ENCODE measurements at places on chromosomes 1 and 21.

GRCh38 chr1:19432943-19433718 lies 52.2 kb downstream of the CAPZB start:
- no peak for DNase-seq

DNA sequence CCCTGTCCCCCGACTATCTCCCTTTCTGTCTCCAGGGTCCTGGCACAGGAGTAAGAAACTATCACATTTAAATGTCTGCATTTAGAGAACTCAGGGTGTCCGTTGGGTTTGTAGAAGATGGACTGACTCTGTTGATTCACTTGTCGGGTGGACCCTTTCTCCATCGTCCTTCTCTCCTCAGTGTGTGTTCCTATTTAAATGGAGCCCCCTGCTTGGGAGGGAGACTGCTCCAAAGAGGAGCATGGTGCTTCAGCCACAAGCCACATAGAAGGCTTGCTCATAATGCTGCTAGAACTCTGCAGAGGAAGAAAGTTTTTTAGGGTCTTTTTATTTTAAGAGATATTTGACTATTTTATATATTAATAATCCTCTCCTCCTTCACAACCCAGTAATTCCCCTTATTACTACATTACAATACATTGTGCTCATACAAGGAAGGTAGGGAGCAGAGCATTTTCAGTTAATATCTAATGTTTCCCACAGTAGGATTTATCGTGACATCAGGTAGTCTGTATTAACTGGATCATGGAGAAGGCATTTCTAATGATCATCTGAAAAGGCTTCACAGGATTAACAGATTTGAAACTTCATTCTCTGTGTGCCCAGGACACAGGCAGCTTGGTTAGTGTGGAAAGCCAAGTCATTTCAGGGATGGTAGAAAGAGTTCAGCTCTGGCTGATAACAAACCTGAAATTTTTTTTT lies 13.8 kb downstream of the FGGY start:
- no peak for DNase-seq

- peak; percentile 28 for DNase-seq
Observed at GRCh38 chr1:94237291-94238226, at the start of gene ARHGAP29. ARHGAP29 (minus strand) TSS chr1:94237584; CDS start chr1:94231611, 5,973 bp downstream.

DNA sequence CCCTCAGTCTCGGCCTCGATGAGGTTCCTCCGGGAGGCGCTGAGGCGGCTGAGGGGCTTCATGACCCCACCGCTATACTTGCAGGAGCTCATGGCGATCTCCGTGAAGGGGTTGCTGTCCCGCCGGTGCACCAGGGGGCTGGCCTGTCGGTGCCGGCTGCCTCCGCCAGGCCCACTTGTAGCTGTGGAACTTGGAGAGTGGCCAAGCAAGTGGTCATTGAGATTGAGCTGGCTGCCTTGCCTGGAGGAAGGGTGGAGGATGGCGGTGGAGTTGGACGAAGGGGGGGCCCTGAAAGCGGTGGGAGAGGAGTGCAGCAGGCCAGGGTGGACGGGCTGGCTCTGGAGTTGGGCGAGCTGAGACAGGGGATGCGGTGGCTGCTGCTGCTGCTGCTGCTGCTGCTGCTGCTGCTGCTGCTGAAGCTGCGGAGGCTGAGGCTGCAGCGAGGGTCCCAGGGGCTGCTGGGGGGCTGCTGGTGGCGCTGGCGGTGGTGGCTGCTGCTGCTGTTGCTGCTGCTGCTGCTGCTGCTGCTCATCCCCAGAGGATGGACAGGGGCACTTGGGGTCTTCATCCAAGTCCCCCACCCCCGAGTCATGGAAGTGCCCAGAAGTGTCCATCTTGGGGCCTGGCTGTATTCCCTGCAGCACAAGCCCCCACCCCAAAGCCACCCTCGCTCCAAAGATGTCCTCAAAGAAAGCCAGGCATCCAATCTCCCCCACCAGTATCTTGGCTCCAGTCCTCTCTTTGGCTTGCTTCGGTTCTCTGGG lies 548 bp downstream of the KCNN3 start:
- no peak for DNase-seq

GRCh38 chr1:51238034-51238403 lies 1.9 kb downstream of the RNF11 start:
- no peak for DNase-seq

- DNase-seq: no peak
Observed at GRCh38 chr1:50493710-50494109, 70.5 kb upstream of the DMRTA2 start.

DNA sequence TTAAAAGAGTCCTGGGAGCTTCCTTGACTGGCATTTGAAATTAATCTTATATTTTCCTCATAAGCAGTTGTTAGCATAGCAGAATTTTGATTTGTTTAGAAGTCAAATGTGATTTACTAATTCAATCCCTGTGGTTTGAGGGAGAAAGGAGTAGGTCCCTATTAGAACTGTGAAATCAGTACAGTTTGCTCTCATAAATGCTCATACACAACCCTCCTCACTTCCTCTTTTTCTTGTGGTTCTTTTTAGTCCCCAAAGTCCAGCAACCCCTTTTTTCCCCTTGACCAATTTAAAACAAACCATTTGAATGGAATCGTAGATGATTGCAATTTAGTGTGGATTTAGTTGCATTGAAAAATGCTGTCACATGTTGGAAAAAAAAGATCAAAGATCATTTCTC lies 9.2 kb upstream of the IFI44 start:
- DNase-seq: no peak

- DNase-seq: no peak
Observed at GRCh38 chr1:19694298-19694697, 29.6 kb downstream of the HTR6 start.

DNA sequence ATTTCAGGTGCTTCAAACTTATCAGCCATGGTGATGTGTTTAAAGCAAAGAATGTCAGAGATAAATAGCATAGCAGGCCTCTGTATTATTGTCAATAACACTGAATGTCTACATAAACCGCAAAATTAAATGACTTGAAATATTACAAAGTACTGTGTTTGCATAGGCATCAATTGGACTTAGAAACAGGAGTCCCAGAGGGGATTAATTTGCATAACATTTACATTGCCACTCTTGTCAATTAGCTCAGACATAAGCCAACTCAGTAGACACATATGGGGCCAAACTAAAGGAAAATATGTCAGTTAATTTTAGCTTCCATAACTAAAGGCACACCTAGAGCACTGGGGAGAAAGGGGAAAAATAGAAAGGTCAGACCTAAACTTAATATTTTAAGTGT lies 814.5 kb upstream of the NEGR1 start:
- no peak for DNase-seq

DNA sequence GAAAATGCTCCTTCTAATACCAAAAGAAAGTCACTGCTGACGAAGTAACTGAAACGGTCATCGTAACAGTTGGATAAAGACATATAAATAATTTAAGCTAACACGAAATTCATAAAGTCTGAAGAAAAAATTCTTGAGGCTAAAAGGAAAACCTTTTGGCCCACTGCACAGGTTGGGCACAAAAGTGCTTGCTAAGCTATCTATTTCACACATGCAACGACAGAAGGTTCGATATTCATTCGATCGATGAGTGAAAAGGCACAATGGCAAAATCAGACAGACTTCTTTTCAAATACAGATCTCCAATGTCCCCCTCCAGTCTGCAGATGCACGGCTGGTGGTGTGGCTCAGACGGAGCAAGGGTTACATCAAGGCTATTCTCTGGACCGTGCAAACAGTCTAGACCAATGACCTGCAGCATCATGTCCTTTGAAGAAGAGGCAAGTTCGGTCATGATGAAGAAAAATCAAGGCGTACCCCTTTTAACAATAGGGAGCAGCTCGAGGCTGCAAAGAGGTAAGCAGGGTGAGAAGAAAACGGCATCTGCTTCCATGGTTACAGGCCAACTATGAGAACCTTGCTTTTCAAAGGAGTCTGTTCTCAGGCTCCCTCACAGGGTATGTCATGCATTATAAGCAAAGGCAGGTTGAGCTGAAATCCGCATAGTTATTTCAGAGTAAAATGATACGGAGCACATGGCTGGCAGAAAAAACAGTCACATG lies 579.6 kb downstream of the USP25 start:
- DNase-seq: no peak

DNA sequence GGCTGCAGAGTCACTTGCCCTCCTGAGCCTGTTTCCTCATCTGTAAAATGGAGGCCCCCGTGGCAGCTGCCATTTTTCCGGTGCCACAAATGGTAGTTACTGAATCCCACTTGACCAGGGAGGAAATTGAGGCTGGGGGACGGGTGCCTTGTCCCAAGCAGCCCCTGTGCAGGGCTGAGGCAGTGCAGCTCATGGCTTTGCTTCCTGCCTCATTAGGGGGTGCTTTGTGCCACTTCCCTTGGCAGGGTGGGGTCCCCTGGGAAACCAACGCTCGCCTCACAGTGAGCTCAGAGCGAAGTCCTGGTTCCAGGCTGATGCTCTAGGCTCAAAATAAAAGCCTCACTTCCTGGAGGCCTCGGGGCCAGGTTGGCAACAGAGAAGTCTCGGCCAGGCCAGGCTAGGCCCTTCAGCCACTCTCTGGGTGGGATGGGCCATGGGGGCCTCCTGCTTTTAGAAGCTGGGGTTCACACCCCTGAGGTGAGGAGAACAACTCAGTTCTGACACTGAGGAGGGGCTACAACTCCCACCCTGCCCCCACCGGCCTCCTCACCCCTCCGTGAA lies 6.8 kb downstream of the LAPTM5 start:
- DNase-seq: no peak

DNA sequence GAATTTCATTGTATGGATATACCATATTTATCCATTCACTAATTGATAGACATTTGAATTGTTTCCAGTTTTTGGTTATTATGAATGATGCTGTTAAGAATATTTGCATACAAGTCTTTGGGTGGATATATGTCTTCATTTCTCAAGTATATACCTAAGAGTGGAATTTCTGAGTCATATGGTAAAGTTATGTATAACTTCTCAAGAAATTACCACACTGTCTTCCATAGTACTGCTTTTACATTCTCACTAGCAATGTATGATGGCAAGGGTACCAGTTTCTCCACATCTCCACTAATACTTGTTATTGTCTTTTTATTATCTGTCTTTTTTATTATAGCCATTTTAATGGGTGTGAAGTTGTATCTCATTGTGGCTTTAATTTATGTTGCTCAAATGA lies 74.6 kb upstream of the TENT5C start:
- no peak for DNase-seq

DNA sequence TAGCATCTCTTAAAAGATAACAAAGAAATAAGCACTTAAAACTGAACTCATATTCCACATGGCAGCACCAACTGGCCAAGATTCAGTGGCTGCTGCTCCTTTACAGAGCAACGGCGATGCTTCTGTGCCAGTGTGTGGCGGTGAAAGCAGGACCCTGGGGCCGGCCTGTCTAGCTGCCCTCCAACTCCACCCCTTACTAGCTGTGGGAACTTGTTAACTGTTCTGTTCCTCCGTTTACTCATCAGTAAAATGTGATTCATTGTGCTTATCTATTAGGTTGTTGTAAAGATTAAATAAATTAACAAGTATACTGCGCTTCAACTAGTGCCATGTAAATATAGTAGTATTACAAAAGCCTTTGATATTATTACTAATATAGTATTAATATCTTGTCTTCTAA lies 133.2 kb downstream of the GDAP2 start:
- no peak for DNase-seq

DNA sequence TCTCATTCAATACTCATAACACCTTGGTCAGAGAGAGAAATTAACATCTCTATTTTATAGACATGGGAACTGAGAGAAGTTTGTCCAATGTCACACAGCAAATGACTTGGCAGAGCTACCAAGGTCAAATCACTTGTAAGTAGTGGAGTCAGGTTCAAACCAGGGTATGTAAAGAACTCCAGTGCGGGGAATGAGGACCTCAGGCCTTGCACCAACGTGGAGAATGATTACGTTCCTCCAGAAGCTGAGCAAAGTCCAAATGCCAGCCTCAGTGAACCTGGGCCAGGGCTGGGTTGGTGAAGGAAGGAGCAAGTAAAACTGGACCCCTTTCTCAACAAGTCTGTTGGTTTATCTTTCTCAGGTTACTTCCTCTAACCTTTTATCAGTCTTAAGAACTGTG lies 1.8 kb upstream of the CSF1 start:
- DNase-seq: no peak

- no peak for DNase-seq
Observed at GRCh38 chr1:54763816-54764132, 549 bp downstream of the PARS2 start.

DNA sequence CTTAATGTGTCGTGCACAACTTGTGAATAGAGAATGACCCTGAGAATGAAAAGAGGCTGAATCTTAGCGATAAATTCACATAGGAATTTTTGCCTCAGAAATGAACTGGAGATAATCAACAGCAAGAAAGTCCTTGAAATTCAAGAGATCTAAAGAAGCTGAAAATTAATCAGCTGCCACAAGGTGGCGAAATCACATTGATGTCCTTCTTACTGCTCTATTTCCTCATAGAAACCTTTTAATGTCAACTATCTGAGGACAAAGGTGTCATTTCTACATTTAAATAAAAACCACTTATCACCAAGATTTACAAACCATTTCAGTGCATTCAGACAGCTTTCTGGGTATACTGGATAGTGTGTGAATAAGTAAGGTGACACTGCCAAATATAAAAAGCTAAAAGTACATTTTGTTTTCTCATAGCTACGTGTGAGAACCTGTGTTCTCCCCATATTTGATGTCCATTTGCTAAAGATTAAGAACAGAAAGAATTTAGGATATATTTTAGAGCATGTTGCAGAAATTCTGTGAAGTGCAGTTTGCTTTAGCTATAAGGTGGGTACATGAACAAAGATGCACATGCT lies 485.3 kb upstream of the PTBP2 start:
- DNase-seq: no peak

DNA sequence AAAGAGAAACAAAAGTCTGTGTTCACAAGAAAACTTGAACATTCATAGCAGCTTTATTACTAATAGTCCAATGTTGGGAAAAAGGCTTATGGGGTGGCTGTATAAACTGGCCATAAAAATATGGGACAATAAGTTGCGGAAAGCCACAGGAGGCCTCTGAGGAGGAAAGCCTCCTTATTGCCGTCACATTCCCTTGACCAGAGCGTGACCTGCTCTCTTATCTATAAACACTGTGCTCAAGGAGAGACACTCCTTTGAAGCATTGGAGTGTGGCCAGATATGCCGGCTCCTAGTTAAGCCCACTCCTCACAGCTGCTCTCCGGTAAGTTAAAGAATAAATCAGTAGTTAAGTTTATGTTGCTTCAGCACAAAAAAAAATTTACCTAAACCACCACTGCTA lies 19.7 kb downstream of the OR6Y1 start:
- no peak for DNase-seq

DNA sequence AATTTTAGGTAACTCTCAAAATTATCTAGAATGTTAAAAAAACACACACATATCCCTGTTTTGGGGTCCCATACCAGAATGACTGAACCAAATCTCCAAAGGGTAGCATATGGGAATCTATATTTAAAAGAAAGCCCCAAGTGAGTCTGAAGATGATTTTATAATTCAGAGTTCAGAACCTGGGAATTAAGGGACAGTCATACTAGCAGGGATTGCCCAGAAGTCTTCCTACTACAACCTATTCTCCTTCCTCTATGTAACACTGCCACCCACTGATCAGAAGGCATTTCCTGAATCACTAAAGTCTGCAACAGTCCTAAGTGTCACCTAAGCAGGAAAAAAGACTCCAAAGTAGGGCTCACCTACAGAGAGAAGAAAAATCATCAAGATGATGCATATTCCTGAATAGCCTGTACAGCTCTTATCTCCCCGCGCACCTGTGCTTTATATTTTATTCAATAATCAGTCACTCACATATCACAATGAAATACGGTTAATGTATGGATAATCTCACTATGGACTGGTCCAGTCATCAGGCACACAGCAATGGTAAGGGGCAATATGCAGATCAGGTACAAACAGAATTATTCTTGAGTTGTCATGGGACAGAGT lies 4.9 kb downstream of the RGS1 start:
- no peak for DNase-seq

Measured in GM18507 (cell line).